ENCODE measurements at places on chromosomes 5 and 9.

- no peak for DNase-seq
Measured at GRCh38 chr9:78383130-78383529, 86.2 kb downstream of the PSAT1 start.

- no peak for DNase-seq
Measured at GRCh38 chr9:124197177-124198095, 60.3 kb upstream of the NEK6 start.

GRCh38 chr9:99753436-99753835 is 68.2 kb upstream of the NR4A3 start:
- DNase-seq, result no peak

DNA sequence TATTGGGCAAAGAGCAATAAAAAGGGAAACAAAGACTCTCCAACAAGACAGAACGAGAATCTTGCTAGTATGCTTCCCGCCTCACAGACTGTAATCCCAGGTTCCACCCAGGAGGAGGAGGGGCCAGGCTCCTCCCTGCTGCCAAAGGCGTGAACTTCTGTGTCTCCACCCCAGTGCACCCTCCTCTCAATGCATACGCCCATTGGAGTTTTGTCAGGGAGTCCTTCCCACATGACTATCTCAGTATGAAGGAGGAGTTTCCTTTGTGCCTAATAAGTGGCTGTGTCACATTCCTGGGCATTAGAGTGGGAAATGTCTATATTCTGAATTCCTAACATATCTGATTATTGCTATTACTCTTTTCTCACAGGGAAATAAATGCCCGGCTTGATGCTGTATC is 106.4 kb upstream of the DHFR start:
- DNase-seq, result no peak

DNA sequence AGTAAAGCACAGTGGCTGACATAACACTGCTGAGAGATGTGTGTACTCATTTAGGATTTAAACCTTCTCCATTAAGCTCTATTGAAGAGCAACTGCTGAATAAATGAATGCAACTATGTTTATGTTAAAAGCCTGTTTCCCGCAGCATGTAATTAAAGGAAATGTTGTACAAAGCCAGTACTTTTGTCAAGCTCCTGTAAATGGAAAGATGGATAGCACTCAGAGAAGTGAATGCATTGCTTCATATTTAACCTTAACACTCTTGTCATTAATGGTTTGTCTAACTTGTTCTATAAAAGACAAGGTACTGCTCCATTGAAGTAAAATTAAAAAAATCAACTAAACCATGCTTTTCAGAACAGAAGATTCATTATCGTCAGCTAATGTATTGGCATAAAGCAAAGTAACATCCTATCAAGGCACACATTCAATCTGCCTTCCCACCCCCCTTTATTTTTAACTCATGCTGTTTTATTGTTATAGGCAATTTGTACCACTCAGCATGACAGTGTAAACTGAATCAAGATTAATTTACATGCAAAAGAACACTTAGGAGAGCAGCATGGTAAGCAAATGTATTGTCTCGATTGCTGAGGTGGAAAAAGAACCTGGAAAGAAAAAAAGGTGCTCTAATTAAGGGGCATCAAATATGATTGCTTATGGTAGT is 240.9 kb upstream of the TBCA start:
- no peak for DNase-seq

GRCh38 chr9:5459289-5459829 is 9.0 kb downstream of the CD274 start:
- DNase-seq, result no peak

GRCh38 chr5:179822059-179822432 is 1.3 kb downstream of the SQSTM1 start:
- DNase-seq, result no peak

DNA sequence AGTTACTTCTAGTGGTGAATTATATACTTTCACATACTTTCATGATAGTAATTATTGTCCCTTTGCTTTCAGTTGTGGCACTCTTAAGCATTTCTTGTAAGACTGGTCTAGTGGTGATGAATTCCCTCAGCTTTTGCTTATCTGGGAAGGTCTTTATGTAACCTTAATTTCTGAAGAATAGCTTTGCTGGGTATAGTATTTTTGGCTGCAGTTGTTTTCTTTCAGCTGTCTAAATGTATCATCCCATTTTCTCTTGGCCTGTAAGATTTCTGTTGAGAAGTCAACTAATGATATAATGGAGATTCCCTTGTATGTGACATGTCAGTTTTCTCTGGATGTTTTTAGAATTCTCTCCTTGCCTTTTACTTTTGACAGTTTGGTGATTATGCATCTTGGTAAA is 41.0 kb downstream of the TMEM38B start:
- DNase-seq, result no peak

Measured in central memory CD8-positive, alpha-beta T cell (primary cell).